ENCODE measurements at places on chromosomes 5 and 9. TPM values are rescaled to one million over a fixed set of nuclear protein-coding genes. Genes with fewer than 3 reads are reported as not detected.

Gene FBP1
- total RNA-seq, result not detected

Gene CER1
- total RNA-seq, result not detected

DNA sequence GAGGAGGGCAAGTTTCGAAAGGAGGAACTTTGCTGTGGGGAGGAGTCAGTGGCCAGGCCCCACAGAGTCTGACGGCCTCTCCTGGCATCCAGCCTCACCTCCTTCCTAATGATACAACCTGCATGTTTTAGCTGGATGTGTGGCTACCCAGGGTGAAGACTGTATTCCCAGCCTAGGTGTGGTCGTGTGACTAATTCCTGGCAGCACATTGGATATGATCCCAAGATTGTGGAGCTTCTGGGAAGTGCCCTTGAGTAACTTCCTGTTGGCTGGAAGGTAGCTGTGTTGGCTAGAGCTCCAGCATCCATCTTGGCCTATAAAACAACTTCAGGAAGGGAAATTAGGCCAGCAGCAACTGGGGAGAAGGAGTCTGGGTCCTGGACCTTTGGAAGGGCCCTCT is 19.0 kb upstream of the LPCAT1 start:
- DNase-seq, result no peak

GRCh38 chr9:125462861-125463291 is 201.2 kb downstream of the GAPVD1 start:
- DNase-seq, result no peak

Data from RPMI7951 (cell line).